ENCODE measurements at places on chromosomes 7 and 10. TPM values are rescaled to one million over a fixed set of nuclear protein-coding genes. Genes with fewer than 3 reads are reported as not detected.

DNA sequence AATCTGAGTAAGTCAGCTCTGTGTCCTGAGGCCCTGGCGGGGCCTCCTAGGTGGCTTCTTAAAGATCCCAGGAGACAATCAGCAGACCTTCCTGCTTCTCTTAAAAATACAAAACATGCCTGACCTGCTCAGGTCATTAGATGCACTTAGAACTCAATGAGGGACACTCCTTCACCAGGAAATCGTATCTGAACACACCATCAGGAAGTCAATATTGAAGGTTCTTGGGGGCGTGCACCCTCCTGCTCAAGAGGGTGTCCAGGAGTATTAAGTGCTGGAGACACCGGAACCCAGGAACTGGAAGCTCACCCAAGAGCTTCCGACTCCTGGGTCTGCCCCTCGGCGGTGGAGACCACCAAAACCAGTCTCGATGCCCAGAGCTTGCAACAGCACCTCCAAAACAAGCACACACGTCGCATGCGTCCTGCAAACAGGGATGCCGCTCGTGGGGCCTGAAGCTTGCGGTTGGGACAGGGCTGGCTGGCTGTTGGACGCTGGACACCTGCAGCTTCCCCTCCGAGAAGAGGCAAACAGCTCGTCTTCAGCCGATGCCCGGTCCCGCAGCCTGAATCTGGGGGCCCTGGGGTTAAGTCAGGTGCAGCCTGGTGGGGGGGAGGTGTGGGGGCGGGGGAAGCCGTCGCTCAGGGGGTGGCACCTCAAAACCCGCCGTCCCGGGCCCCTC, 803 bp downstream of the RAPGEF5 start:
- DNase-seq = no peak

COL26A1 gene
- 1.6 TPM for total RNA-seq

NCF1 gene
- total RNA-seq = 0.82 TPM

GRCh38 chr7:29130096-29130495, 16.2 kb downstream of the CPVL start:
- no peak for DNase-seq

DNA sequence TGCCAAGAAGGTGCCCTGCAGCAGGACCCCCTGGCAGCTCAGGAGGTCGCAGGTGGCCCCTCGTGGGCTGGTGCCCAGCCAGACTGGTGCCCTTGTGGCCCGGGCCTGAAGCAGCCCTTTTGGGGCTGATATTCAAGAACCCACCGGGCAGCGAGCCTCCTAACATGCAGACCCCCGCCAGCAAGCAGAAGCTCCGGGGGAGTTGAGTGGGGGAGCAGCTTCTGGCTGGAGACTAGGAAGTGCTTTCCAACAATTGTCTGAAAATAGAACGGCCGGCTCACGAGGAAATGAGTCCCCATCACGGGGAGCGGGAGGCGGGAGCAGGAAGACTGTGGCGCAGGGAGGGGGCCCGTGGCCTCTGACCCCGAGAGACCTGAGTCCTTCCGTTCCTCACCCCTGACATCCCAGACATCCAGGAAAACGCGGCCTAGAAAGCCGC, 9.5 kb upstream of the INTS1 start:
- DNase-seq = peak; percentile 41

- DNase-seq = peak; percentile 97
These were observed 9.1 kb upstream of the FXYD4 start for GRCh38 chr10:43362191-43362839.

- DNase-seq = no peak
These were observed 131.7 kb upstream of the PRSS58 start for GRCh38 chr7:142389544-142389943.

DNA sequence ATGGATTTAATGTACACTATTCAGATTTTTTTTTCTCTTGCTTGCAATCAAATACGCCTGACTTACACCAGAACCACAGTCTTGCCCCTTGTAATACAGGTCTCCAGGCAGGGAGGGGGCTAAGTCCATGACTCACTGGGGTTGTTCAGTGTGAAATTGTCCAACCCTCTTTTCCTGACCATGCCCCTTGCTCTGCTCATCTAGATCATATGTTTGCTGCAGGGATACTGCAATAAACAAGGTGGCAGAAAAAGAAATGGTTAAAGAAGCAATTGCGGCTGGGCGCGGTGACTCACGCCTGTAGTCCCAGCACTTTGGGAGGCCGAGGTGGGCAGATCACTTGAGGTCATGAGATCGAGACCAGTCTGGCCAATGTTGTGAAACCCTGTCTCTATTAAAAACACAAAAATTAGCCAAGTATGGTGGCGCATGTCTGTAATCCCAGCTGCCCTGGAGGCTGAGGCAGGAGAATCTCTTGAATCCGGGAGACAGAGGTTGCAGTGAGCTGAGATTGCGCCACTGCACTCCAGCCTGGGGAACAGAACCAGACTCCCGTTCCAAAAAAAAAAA, 85.5 kb downstream of the TMEM130 start:
- no peak for DNase-seq

GRCh38 chr7:80548840-80549530, 37.1 kb upstream of the GNAT3 start:
- no peak for DNase-seq

DNA sequence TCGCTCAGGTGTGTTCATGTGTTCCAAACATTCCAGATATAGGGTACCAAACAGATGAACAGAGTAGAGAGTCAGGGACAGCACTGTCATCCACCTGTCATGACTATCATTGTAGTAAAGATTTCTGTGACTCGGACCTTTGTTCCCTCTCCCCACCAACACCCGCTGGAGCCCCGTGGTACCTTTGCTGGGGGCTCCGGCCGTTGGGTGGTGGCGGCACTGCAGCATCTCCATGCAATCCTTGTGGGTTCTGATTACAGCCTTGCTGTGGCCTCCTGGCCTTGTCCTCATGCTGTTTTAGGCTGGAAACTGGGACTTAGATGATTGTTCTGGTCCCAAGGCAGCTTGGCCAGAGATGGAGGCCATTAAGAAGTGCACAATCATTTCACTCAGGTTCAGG, 247.3 kb downstream of the SKAP2 start:
- no peak for DNase-seq

- DNase-seq = no peak
These were observed 175.0 kb upstream of the PITRM1 start for GRCh38 chr10:3347413-3348182.

GHRHR gene
- total RNA-seq = not detected

TLX1 gene
- 1.3 TPM for total RNA-seq

DNA sequence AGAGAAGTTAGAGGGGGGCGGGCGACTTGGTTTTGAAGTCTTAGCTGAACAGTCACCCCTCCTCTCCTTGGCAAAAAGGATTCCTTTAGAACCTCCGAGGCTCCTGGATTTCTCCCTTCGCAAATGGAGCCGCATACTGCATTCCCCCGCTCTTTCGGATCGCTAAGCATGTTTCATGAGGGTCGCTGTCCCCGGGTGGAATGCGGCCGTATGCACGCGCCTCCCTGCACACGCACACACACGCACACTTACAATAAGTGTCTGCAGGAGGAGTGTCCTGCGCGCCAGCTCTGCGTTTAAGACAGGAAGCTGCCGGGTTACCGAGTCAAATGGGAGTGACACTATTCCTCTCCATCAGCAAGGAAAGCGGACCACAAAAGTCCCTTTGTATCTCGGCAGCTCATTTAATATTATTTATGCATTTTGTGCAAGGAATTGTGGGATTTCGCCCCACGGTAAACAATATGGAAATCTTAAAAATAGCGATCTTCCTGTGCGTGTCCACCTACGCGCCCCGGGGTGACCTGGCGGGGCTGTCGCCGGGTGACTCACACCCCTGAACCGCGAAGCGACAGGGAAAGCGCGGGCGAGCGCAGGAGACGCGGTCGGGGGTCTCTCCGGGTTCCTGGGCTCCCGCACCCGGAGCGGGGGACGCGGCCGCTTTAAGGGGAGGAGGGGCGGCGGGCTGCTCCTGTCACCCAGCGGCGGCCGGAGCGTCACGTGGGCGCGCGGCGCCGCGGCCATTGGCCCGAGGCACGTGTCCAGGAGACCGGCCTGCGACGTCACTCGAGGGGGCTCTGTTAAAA, 988 bp upstream of the EN2 start:
- peak; percentile 88 for DNase-seq

GRCh38 chr7:23003505-23004246, 10.3 kb downstream of the HYCC1 start:
- no peak for DNase-seq

DNA sequence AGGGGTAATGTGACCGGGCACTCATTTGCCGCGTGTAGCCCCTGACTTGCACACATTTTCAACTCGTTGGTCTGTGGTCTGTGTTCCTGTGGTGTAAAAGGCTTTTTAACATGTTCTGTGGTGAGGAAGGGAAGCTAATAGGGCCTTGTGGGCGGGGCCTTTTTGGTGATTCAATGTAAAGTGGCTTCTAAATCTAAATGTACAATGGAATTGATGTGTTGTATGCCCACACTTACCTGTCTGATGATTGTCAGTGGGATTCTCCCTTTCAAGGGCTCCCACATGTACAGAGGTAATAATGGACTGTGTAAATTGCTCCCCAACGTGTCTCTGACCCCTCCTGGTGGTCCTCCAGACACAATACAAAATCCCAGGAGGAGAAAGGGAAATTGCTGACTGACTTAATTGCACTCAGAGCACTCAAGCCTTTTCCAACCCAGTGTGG, 43.1 kb upstream of the GATAD1 start:
- DNase-seq = no peak

DNA sequence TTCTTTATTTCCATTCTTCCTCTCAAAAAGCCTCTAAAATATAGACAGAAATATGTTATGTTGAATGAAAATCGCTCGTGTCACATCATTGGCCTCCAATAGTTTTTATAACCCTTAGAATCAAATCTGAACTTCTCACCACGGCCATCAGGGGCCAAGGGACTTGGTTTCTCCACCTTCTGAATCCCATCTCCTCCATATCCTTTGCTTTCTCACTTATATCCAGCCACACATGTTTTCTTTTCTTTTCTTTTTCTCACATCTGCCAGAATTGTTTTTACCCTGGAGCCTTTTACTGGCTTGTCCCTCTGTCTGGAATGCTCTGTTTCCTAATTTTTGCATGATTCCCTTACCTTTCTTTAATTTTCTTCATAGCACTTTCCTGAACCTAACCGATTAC, 95.6 kb downstream of the CD36 start:
- DNase-seq = no peak

GRCh38 chr7:104986628-104987259, 27.3 kb upstream of the KMT2E start:
- no peak for DNase-seq

DNA sequence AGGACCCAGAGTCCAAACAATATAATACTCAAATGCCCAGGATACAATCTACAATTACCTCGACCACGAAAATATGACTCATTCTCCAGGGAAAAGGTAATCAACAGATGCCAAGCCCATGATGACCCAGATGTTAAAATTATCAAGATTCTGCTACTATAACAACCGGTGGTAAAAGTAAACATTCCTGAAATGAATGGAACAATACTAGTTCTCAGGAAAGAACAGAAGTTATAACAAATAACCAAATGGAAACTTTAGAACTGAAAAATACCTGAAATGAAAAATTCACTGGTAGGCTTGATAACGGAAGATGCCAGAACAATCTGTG, 34.1 kb upstream of the GUSB start:
- no peak for DNase-seq

DNA sequence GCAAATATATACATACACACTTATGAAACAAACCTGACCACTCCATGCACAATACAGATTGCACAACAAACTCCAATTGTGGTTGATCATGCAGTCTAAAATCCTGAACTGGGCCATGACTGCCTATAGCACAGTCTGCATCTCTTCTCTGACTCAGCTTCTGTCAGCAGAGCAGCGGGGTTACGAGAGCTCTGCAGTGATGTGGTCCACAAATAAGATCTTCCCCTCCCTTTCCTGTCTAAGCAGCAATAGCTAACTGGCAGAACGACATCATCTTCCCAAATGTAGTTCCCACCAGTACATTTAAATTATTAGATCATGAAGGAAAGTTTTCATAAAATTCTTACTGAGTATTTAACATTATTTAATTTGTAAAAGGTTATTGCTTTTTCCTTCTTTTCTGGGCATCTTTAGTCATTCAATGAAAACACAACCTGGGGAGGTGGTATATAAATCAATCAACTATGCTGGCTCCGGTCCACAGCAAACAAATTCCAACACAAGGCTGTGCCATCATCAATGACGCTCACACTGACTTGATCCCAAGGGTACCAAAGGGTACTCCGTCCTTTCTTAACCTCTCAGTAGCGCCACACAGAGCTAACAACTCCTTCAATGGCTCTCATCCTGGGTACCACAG, 17.1 kb downstream of the ARHGAP21 start:
- peak; percentile 24 for DNase-seq

DNA sequence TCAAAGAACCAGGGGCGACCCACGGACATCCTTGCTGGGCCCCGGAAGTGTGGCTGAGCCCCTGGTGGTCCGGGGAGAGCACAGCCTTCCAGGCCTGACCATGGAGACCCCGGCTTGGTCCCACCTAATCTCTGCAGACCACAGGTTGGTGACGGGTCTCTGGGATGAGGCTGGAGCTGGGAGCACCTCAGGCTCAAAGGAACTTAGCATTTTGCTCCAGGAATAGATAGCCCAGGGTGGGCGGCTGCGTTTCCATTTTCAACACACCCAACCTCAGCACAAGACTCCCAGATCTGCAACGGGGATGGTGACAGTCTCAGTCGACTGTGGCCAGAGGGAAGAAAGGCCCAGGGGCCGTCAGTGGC, 58.5 kb downstream of the FOXL3 start:
- DNase-seq = no peak

- no peak for DNase-seq
These were observed 3.1 kb downstream of the STRA8 start for GRCh38 chr7:135236727-135237126.

GSAP gene
- total RNA-seq = 4.4 TPM

- no peak for DNase-seq
These were observed 463.3 kb downstream of the LRMDA start for GRCh38 chr10:75894761-75895160.

DNA sequence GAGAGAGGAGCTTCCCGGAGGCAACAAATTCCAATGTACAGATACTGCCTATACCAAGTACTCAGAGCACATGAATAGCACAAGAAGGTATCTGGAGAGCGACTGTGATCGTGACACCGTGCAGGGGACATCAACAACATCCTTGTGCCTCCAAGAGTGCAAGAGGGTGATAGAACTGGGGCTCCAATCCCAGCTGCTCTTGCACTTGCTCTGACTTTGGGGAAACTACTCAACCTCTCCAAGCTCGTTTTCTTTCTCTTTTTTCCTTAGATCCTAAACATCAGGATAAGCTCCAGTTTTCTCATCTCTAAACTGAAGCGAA, 12.1 kb downstream of the RFC2 start:
- DNase-seq = no peak

DNA sequence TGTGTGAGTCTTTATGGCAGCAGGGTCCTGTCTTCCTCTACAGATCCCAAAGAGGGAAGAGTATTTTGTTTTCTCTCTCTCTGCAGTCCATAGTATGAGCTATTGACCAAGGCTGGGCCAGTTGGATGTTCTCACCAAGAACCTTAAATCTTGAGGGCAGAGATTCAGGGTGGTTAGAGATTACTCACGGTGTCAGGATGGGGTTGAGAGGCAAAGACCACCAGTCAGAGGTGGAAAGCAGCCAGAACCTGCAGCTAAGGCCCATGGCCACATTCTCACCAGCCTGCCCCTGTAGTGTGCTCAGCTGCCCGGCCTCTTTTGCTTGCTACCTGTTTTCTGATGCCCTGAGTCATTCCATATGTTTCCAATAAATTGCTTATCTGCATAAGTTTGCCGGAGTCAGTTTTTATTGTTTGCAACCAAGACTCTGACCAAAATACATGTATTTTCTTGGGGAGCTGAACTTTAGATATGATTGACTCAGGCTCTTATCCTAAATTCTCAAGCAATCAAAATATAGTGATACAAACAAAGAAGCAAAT, 67.0 kb downstream of the MAP3K8 start:
- no peak for DNase-seq
